MM.1S (cell line): ENCODE measurements at places on chromosomes 1 and 21.
A peak's percentile ranks its signal among the peaks of the same experiment; 100 is the strongest.

DNA sequence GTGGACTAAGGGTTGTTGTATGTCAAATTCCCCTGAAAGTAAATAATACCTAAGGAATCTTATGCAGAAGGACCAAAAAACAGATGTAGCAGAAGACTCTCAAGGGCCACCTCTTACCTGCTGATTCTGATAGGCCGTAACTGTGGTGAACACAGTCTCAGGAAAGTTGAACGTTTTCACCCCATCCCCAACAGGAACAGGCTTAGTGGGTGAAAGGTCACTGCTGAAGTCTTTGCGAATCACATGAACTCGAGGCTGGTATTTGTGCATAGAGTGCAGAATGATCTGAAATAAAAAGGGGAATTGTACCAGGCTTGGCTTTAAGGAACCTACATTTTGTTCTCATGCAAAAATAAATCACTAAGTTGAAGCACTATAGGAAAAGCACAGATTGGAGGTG, 64.8 kb downstream of the TBX15 start:
- no peak for DNase-seq

- no peak for DNase-seq
Observed at GRCh38 chr21:43277481-43278351, 108.9 kb downstream of the CRYAA start.

- peak; percentile 32 for DNase-seq
Observed at GRCh38 chr1:161185732-161186311, 8.5 kb upstream of the B4GALT3 start.

- no peak for DNase-seq
Observed at GRCh38 chr1:243921111-243921510, 71.1 kb upstream of the AKT3 start.

- no peak for DNase-seq
Observed at GRCh38 chr1:240413732-240414131, 198.2 kb downstream of the GREM2 start.

- DNase-seq, result no peak
Observed at GRCh38 chr1:167270349-167271092, 49.8 kb downstream of the POU2F1 start.

DNA sequence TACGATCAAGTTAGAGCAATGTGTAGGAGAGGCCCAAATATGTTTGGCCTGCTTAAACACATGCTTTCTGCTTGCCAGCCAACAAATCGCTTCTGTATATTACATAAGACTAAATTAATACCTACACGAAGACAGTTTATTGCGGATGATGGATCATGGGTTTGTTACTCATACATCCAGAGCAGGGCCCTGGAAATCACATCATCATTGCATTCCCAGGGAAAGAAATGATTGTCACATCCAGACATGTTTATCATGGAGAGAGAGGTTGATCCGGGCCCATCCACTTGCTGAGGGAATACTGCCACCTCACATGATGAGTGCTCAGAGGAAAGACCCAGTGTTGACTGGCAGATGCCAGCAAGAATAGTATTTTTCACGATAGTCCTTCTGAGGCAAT, 282.6 kb downstream of the NUF2 start:
- no peak for DNase-seq

DNA sequence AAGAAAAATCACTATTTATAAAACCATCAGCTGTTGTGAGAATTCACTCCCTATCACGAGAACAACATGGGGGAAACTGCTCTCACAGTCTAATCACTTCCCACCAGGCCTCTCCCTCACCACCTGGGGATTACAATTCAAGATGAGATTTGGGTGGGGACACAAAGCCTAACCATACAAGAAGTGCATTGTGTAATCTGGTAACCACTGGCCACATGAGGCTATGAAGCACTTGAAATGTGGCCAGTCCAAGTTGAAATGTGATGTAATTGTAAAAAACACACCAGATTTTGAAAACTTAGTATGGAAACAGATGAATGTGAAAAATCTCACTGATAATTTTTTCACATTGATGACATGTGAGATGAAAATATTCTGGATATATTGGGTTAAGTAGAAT, 293.8 kb downstream of the TTLL7 start:
- DNase-seq, result no peak

- DNase-seq, result no peak
Observed at GRCh38 chr1:38301040-38301439, 254.4 kb upstream of the POU3F1 start.

- DNase-seq, result no peak
Observed at GRCh38 chr1:240947438-240948224, 335.7 kb upstream of the GREM2 start.

GRCh38 chr1:202143768-202144401, 652 bp downstream of the ARL8A start:
- DNase-seq, result no peak

- DNase-seq, result peak; percentile 19
Observed at GRCh38 chr1:86507935-86508582, 38.8 kb upstream of the CLCA4 start.

DNA sequence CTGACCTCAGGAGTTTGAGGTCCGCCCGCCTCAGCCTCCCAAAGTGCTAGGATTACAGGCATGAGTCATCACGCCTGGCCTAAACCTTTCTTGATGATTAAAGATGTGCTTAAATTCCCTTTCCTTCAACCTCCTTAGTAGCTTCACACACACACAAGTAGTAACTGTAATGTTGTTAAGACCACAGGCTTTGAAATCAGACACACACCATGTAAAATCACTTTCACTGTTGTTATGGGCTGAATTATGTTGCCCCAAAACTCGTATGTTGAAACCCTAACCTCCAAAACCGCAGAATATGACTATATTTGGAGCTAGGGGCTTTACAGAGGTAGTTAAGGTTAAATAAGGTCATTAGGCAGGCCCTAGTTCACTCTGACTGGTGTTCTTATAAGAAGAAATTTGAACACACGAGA, 180.2 kb downstream of the NR5A2 start:
- DNase-seq, result peak; percentile 81

GRCh38 chr1:179883745-179884138, 1.7 kb downstream of the TOR1AIP1 start:
- DNase-seq, result peak; percentile 59

DNA sequence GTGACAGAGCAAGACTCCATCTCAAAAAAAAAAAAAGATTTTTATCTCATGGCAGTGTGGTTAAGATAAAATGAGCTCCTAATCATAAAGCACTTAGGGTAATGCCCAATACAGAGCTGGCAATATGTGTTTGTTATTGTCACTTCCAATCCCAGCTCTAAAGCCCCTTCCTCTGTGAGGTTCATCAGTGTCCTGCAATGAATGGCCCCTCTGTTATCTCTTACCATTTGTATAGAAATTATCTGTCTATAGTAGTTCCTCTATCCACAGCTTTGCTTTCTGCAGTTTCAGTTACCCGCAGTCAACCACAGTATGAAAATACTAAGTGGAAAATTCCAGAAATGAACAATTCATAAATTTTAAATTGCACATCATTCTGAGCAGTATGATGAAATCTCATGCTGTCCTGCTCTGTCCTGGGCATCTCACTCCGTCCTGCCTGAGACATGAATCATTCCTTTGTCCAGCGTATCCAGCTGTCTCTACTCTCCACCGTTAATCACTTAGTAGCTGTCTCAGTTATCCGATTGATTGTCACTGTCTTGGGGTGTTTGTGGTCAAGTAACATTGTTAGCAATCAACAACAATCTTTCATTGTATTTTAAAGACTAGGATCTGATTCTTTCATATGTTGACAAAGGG, 50.2 kb upstream of the DNAH14 start:
- DNase-seq, result no peak

DNA sequence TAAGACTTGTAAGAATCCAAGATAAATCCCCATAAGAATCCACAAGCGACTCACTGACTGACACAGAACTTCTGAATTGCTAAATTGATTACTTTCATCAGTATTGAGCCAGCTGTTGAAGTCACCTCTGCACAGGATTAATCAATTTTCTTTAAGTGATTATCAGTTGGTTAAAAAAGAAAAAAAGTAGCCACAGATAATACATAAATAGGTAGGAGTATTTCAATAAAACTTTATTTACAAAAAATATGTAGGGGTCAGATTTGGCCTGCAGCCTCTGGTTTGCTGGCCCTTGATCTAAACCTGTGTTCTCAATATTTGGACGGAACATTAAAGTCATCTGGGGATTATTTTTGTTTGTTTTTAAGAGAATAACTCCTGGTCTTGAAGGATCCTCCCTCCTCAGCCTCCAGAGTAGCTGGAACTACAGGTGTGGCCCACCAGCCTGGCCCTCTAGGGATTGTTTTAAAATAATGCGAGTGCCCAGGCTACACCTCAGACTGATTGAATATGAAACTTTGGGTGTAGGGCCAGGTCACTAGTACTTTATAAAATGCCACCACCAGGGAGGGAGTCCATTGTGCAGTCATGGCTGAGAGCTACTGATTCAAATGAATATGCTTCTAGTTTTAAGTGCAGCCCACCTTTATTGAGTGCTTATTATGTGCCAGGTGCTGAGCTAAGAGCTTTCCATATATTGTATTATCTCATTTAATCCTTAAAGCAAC, 6.8 kb upstream of the TMEM183A start:
- peak; percentile 4 for DNase-seq
